Stimulated activated CD8-positive, alpha-beta memory T cell treated with anti-CD3 and anti-CD28 coated beads, Interleukin-4, amount 100 ng/mL, for 1 hour (primary cell): ENCODE measurements at places on chromosomes 6 and 20.

GRCh38 chr6:25130518-25130917 lies 148.7 kb upstream of the CARMIL1 start:
- no peak for DNase-seq

GRCh38 chr6:45433533-45434380 lies 56.0 kb upstream of the SUPT3H start:
- DNase-seq: no peak

- DNase-seq: no peak
These were observed 110.0 kb upstream of the PMEPA1 start for GRCh38 chr20:57819691-57820380.

- DNase-seq: no peak
These were observed 135.8 kb upstream of the FOXA2 start for GRCh38 chr20:22720206-22720605.

DNA sequence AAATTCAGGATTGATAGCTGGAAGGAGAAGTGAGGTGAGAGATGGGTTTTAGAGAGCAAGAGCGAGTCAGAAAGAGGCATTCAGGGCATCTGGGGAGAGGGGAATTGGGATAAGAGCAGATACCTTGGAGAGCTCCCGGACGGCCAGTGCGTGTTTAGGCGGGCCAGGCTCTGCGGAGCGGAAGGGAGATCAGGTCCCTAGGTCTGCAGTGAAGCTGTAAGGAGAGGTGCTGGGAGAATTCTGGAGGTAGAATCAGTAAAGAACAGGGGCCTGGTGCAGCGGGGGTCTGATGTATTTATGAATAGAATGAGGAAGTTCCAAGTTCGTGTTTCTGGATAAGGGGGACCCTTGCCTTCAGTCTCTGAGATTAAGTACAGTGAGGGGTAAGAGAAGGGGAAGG lies 47.4 kb upstream of the FAM83D start:
- no peak for DNase-seq

- DNase-seq: no peak
These were observed 42.8 kb upstream of the LY86 start for GRCh38 chr6:6545616-6546317.

GRCh38 chr6:148240861-148241477 lies 101.7 kb upstream of the SASH1 start:
- DNase-seq: no peak

- DNase-seq: no peak
These were observed 66.5 kb downstream of the NOX3 start for GRCh38 chr6:155389130-155389529.
